ENCODE measurements at places on chromosomes 1 and 21.

DNA sequence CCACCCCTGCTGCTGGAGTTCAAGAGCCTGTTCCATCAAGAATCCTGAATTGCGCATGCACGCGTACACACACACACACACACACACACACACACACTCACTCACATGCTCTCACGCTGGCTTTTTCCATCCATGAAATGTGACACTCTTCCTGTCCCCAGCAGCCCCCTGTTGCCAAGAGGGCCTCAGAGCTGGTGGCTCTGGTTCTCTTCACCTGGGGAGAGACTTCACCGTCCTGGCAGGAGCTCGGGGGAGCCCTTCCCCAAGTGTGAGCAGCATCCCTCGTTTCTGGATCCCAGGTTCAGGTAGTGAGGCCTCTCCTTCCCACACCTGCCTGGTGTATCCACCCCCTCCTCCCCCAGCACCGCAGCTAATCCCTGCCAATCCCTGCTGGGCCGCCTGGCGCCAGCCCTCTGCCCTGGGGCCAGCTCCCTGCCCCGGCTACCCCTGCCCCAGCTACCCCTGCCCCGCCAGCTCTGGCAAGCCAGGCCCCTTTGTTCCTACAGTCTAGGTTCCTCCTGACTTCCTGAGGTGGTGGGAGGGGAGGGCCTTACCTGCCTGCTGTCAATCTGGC is 9.9 kb downstream of the PLOD1 start:
- DNase-seq, result no peak

GRCh38 chr1:243814718-243815117 is 35.3 kb downstream of the AKT3 start:
- no peak for DNase-seq

DNA sequence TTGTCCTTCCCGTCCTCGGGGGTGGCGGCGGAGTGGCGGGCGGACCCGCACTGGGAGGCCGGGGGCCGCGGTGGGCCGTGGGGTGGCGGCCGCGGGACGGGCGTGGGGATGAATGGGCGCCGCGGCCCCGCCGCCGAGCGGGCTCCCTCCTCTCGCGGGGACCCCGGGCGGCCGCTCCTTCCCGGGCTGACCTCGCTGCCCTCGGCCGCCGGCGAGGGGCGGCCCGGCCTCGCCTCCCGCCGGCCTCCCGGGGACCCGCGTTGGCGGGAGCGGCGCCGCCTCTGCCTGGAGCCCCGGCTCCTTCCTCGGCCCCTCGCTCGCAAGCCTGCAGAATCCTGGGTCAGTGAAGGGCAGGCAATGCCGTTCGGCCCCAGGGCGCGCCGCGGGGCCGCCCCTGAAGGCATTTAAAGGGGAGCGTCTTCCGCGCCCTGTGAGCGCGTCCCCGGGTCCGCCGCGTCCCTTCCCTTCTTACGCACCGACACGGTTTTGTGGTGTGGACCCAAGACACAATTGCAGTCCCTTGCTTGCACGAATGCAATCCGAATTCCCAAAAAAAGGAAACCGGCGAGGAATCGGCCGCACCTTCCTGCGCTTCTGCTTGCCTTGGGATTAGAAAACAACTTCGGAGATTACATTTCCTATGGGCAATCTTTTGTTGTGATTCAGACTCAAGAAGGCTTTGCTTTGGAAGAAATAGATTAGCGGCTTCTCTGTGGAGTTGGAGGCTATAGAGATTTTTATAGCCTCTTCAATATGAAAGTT is 776 bp downstream of the ITSN1 start:
- peak; percentile 26 for DNase-seq

DNA sequence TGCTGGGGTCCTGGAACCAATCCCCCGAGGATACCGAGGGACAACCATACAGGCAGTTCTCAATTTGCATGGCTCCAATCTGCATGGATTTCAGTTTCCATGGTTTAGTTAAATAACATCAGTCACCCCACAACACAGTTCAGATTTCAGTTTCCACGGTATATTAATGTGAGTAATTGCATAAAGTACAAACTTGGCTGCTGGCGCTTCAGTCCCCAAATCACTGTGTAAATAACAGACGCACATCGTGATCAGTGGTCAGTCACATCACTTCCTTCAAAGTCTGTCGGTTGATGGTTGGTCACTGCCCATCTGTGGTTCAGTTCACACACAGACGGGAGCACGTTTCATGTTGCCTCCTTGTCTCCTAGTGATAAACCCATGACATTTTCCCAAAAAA is 66.4 kb upstream of the LPGAT1 start:
- DNase-seq, result no peak

GRCh38 chr1:17671314-17671705 is 83.8 kb upstream of the ACTL8 start:
- no peak for DNase-seq

DNA sequence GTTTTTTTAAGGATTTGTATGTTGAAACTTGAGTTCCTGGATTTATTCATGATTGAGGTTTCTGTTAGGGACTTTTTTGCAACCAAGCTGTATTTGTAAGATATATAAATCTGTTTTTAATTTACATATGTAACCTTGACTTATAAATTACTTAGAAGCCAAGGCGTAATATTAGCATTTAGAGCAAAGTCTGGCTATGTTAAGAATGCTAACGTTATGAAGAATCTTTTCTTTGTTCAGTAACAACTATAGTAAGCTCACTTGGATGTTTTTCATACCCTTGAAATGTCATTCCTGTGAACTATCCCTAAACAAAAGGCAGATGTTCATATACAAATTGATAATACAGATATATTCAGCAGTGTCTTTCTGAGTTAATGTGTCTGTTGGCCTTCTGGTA is 155.3 kb downstream of the MAGI3 start:
- DNase-seq, result peak; percentile 58

DNA sequence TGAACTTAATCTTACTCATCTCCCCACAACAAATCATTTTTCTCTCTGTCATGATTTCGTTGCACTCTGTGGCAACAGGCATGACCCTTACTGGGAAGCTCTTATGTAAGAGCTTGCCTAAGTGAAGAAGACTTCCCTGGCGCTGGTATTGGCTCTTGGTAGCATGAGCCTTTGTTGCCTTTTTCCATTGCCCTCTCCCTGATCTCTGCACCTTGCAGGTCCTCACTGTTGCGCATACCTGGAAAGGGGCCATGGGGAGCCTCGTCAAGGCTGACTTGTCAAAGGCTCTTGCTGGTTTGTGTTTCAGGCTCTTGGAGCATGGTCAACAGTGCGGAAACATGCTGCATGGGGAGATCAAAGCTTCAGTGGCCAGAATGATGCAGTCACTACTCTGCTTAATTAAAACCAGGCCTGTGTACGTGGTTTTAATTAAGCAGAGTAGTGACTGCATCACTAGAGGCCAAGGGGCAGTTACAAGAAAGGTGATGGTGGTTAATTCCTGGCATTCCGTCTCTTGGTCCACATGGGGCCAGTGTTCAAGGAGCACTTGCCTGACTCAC is 141.3 kb downstream of the SPATA46 start:
- peak; percentile 38 for DNase-seq
